Right renal pelvis (tissue), 4 donors: ENCODE measurements at places on chromosomes 6 and 20. TPM values are rescaled to one million over a fixed set of nuclear protein-coding genes. Genes with fewer than 3 reads are reported as not detected.

The TTLL9 gene
- polyA plus RNA-seq = 5.6 TPM

The PABPC1L gene
- 37.0 TPM for polyA plus RNA-seq

The CFB gene
- polyA plus RNA-seq = 6.9 TPM

The NMBR gene
- polyA plus RNA-seq = 0.21 TPM

The WFDC11 gene
- polyA plus RNA-seq = 0.10 TPM

The TSBP1 gene
- polyA plus RNA-seq = 0.05 TPM

The OR2H1 gene
- not detected for polyA plus RNA-seq

The SAMD5 gene
- 16.6 TPM for polyA plus RNA-seq

The ISM1 gene
- 3.8 TPM for polyA plus RNA-seq

DNA sequence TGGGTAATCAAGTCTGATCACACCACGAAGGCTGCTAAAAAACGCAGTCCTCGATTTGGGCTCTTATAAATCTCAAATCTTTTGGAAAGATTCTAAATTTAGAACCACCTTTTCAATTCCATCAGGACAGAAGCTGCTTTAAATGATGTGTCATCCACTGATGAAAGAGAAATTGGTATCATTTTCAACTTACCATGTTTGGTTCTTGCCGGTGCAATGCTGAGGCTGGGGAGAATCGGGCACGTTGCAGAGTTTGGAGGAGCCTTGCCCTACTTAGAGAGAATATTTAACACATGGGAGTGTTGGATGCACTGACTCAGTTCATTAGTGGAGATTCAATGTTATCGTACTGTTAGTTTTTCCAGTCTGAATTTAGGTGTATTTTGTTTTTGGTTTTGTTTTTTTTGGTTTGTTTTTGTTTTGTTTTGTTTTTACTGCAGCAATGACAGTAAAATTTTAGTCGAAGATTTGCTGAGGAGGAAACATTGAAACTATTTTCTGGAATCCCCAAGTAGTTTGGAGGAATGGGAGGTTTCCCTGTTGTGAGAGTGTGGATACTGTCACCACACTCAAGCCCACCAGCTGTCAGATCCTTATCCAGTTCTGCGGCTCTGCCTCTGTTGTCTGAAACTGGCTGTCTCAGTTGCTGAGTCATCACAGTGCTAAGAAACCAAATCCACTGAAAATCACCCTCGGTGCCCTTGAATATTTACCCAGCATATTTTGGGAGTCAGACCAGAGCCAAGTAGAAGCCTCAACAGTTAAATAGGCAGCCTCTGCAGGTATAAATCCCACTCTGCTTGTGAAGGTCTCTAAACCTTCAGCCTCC is 497.0 kb downstream of the BTBD3 start:
- no peak for DNase-seq

GRCh38 chr6:52620906-52621190 is 44.0 kb upstream of the TRAM2 start:
- DNase-seq = no peak

DNA sequence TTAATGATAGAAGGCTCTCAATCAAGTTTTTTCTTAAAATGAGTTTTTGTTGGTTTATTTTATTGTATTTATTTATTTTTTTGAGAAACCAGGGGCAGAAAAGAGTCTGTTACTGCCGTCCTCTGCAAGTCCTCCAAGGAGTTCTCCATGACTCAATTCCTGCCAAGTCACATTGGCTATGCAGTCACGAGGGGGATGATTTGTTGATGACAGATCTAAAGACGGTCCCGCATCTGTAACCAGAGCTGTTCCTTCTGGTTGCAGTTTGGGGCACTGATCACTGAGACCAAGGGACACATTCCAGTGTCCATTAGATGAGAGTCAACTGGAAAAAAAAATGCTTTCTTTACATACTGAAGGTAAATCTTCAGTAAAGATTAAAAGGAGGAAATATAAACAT is 13.9 kb upstream of the TSHZ2 start:
- DNase-seq = no peak

DNA sequence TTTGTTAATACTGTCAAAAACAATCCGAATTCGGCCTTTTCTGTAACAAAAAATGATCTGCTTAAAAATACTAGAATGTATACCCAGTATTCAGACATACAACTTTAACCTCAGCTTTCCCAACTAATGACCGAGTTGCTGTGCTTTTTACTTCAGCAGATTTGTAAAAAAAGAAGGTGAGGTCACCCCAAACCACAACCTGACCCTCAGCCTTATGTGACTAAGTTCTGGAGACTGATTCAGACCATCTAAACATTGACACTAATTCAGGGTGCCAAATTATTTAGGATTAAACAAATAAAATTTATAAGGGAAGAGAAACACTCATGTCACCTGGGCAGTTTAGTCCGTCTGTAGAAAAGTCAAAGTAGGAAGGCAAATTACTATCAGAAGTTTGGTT is 7.7 kb downstream of the CCN6 start:
- no peak for DNase-seq

DNA sequence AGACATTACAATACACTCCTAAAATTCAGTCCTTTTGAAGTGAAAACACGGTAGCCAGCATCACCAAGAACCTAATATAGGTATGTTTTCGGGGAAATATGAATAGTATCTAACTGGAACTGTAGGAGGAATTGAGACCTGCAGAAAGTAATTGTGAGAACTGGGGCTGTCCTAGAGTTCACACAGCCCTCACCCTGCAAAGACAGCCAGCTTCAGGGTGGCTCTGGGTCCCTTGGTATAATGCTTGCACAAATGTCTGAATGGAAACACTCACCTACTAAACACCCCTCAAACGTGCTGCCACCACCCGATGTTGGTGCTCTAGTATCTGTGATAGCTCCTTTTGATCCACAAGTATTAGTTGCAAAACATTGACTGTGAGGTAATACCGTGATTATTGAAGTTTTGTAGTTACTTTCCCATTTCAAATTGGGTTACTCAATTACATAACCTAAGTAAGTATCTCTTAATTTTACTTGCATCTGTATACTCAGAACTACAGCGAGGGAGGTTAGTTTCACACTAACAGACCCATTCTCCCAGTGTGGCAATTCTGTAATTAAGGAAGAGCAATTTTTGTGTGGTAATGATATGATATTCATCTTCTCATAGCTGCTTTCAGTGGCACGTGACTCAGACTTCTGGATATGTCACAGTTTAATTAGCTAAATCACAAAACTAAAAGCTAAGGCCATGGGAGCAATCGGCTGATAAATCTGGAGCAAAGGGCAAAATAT is 129.5 kb downstream of the INSM1 start:
- DNase-seq = no peak

DNA sequence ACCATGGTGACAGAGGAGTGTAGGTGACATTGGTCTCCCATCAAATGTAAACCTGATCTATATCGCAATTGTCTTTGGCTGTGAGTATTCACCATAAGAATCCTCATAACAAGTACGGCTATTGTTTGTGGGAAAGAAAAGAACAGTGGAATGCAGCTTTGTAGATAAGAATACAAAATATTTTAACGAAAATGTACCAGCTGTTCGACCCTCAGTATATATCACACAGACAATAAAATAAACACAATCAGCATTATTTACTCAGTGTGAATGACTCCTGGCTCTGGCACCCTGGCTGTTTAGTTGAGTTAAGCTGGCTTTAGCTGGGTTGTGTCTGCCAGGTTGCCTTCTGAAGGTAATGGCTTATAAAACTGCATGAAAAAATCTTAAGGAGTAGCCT is 43.4 kb downstream of the SNRNP48 start:
- DNase-seq = no peak

DNA sequence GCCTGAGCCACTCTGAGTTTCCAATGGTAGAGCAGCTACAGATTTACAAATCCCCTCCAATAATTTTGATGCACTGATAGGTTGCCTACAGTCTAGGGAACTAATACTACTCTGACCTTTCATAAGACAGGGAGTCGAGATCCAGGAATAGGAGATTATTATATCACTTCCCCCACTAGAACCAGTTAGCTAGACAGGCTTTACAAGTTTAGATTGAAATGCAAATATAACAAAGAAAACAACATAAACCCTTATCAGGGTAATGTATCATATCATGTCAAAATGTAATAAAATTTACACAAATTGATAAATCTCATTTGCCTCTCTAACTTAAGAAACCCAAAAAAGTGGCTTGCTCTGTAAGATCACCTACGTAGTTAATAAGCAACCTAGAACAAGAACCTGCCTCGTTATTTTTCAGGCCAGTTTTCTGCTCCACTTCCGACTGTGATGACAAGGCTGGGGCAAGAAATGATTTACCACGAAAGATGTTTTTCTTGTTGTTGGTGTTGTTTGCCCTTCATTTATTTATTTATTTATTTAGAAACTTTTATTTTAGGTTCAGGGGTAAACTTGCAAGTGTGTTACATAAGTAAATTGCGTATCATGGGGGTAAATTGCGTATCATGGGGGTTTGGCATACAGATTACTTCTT is 504.2 kb upstream of the ID4 start:
- DNase-seq = no peak

DNA sequence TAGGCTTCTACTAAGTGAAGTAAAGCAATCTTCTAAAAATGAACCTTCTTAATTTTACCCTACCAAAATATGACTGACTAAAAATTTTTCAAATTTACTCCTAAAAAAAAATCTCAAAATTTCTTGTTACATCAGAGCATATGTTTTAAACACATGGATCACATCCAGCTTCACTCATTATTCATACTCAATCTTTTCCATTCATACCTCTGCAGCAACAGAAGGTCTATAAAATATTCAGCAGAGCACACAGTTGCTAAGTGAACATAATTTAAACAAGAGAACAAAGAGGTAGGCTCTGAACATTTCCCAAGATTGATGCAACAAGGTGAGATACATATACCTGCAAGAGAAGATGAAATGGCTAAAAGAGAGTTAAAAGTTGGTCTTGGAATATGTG is 213.9 kb downstream of the SOD2 start:
- DNase-seq = no peak

DNA sequence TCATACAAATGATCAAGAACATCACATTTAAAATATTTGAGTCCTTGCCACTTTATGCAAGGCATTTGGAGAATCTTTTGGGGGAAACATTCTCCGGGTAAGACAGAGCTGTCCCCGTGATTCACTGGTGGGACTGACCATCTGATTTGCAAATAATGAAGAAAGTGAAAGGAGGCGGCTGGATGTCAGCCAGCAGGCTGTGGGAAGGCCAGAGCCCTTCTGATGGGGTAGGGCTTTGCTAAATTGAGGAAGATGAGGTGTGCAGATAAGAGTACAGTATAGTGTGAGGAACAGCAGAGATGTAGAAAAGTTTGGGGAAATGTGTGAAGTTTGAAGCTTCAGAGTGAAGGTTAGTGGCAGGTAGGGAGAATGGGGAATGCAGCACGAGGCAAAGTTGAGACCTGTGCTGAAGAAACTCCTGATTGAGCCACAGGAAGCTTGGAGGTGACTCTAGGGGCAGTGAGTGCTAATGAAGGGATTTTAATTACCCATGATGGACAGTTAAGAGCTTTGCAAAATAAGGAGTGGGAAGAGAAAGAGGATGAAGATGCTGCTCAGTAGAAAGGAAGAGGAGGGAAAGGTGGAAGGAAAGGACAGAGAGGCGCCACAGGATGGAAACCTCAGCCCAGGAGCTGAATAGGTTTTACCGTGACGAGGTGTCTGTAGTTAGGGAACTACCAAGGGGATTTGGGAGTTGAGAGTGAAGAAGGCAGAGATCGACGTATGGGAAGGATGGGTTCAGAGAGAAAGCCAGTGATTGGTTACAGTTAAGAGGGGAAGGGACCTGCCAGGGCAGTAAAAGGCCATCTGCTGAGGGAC is 68.7 kb downstream of the SNX9 start:
- no peak for DNase-seq

- no peak for DNase-seq
These were observed 3.8 kb upstream of the CHRNA4 start for GRCh38 chr20:63364801-63365585.

GRCh38 chr6:131950767-131951575 is at the start of gene CCN2:
TSS of gene CCN2 (minus strand) at chr6:131951372. CDS start at chr6:131951172, 200 bp downstream.
- peak; percentile 78 for DNase-seq

GRCh38 chr6:68410021-68410420 is 225.1 kb upstream of the ADGRB3 start:
- DNase-seq = no peak

DNA sequence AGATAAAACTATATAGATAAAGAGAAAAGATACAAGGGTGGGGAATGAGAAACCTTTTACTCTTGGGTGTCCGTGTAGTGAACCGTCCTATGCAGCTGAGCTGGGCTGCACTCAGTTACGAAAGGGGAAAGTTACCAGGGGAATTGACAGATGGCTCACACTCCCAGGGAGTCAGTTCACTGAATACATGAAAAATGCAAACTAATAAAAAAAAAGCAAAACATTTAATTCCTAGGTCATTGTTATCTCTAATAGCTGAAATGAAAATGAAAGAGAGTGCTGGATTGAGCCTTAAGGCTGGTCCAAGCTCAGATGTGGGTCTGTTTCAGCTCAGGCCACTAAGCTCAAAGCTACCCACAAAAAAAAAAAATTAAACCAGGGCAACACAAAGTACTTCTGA is 138.0 kb downstream of the THBS2 start:
- DNase-seq = no peak

GRCh38 chr6:42936398-42936797 is 7.1 kb downstream of the CNPY3 start:
- no peak for DNase-seq
